ENCODE measurements at places on chromosomes 1 and 21.

- no peak for DNase-seq
These were observed 427 bp downstream of the AKR7A2 start for GRCh38 chr1:19311503-19311930.

DNA sequence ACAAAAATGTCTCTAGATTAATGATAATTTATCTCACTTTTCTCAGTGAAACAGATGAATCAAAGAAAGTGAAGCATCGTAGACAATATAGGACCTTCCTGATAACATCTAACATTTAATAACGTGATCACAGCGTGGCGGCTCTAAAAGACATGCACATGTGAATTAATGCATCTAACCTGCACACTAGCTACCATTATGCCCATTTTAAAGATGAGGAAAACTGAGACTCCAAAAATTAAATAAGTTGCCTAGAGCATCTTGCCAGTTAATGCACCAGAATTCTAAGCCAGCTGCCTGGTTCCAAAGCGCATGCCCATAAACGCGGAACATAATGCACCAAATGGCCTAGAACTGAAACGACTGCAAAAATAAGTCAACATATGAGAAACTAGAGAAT is 23.5 kb downstream of the ERG start:
- DNase-seq = no peak

- DNase-seq = no peak
These were observed 575.7 kb upstream of the ZP4 start for GRCh38 chr1:238466459-238466858.

GRCh38 chr1:41357451-41358101 is 3.7 kb upstream of the FOXO6 start:
- DNase-seq = no peak

DNA sequence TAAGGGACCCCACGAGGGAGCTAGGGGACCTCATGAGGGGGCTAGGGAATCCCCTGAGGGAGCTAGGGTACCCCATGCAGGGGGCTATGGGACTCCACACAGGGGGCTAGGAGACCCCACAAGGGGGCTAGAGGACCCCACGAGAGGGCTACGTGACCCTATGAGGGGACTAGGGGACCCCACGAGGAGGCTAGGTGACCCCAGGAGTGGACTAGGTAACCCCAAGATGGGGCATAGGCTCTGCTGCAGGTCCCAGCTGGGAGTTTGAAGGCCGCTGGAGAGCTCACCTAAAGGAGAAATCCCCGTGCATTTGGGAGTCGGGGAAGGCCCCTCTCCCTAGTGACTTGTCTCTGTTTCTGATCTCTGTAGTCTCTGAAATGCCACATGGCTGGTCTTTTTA is 50.0 kb upstream of the DMRTB1 start:
- no peak for DNase-seq

DNA sequence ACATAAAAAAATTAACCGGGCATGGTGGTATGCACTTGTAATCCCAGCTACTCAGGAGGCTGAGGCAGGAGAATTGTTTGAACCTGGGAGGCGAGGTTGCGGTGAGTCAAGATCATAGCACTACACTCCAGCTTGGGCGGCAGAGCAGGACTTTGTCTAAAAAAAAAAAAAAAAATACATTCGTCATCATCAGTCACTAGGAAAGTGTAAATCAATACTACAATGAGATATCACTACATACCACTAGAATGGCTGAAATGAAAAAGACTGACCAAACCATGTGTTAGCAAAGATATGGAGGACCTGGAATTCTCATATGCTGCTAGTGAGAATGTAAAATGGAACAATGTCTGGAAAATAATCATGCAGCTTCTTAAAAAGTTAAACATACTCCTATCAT is 9.3 kb downstream of the SPATA45 start:
- no peak for DNase-seq

- DNase-seq = no peak
These were observed 13.0 kb downstream of the RGS1 start for GRCh38 chr1:192588546-192588945.

DNA sequence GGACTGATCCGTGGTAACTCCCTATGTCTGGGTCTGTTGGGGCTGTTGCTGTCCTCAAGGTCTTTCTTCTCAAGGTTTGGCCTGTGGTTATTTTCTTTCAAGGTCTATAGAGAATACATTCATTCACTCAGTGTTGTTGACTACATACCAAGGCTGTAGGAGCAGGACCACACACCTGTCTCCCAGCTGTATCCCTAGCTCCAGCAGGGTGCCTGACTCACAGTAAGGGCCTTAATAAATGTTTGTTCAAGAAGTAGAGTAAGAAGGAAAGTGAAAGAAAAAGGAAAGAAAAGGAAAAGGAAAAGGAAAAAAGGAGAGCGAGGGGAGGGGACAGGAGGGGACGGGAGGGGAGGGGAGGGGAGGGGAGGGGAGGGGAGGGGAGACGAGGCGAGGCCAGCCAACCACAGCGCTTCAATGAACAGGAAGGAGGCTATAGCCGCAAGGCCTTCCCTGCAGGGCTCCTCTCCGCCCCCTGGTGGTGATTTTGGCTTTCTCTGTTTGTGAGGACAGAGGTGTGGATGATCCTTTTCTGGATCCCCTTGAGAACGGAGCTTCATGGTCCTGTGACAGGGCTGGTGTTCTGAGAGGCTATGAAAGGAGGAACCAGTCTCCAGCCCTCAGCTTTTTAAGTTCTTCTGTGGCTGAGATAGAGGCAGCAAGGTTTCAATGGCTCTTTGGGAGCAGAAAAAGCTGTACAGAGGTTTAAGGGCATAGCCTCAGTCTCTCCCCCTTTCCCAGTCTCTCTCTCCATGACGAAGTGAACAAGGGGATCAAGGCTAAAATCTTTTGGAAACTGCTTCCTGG is 30.6 kb upstream of the LCE5A start:
- DNase-seq = no peak

DNA sequence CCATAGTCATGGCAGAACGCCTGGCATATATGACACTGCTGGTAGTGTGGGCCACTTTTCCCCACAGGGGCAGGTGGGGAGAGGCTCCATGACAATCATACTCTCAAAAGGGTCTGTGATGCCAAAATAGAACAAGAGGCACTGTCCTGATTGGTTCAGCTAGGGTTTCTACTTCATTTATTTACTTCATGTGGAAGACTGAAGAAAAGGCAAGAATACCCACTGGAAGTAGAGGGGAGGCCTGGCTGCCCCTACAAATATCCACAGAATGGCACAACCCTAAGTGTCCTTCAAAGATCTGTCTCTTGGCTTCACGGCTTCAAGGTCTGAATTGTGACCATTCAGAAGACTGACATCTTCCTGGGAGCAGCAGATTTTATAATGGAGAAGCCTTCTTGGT is 4.5 kb upstream of the SFT2D2 start:
- no peak for DNase-seq

DNA sequence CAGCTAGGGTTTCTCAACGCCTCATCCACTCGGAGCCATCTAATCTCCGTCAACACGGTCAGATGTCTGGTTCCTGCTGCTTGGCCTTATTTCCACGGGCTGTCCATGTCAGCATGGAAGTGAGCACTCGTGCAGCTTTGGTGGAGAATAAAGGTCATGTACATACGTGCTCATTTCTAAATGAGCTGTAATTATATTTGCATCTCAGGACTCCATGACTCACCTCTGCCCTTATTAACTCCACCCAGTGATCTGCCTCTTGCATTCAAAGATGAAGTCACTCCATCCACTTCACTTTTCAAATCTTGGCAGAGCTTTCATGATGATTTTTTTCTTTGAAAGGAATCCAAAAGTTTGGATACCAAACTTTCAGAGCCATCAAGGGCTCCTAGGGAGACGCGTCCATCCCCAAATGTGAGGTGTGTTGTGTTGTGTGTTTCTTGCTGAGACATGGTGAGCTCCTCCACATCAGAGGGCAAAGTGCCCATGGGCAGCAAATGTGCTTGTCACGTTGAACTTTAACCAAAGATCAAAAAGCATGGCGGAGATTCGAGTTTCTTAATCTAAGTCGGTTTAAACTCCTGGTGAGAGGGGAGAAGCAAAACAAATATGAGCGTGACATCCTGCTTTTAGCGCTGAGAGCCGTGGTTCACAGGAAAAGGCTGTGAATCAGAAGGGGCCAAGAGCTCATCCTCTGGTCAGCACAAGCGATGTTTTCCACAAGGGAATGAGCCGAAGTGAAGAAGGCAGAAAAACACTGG is 68.6 kb upstream of the ERRFI1 start:
- no peak for DNase-seq

DNA sequence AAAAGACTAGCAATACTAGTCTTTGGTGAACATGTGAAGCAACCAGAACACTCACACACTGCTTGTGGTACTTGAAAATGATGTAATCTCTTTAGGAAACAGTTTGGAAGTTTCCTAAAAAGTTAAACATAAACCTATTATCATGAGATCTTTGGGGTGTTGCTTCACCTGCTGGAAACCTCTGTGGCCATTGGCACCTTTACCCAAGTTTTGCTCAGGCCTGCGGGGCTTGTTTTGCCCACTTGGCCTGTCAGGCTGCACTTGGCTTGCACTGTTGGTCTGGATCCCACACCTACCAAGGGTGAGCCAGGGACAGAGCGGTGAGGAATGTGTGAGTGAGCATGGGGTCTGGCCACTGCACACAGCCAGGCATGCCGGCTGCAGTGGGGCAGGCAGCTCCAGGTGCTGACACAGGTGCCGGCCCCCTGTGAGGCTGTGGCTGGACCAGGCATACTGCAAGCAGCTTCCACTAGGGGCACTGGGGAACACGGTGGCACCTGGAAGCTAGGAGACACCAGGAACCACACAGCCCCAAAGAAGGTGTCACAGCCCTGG is 14.4 kb upstream of the FNBP1L start:
- DNase-seq = no peak

- no peak for DNase-seq
These were observed 13.6 kb upstream of the LRP8 start for GRCh38 chr1:53341521-53341895.

GRCh38 chr1:33130297-33130696 is 49.3 kb downstream of the AZIN2 start:
- no peak for DNase-seq

- no peak for DNase-seq
These were observed 59.4 kb upstream of the LRRC8B start for GRCh38 chr1:89465201-89465600.

DNA sequence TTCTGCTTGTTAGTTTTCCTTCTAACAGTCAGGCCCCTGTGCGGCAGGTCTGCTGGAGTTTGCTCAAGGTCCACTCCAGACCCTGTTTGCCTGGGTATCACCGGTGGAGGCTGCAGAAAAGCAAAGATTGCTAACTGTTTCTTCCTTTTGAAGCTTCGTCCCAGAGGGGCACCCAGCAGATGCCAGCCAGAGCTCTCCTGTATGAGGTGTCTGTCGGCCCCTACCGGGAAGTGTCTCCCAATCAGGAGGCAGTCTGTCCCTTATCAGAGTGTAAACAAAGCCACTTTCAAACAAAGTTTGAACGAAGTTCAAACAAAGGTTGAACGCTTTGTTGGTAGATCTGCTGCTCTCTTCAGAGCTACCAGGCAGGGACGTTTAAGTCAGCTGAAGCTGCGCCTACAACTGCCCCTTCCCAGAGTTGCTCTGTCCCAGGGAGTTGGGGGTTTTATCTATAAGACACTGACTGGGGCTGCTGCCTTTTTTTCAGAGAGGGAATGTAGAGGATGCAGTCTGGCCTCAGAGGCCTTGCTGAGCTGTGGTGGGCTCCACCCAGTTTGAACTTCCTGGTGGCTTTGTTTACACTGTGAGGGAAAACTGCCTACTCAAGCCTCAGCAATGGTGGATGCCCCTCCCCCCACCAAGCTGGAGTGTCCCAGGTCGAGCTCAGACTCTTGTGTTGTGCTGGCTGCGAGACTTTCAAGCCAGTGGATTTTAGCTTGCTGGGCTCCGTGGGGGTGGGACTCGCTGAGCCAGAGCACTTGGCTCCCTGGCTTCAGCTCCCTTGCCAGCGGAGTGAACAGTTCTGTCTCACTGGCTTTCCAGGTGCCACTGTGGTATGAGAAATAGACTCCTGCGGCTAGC is 401.8 kb downstream of the SRGAP2C start:
- DNase-seq = no peak

DNA sequence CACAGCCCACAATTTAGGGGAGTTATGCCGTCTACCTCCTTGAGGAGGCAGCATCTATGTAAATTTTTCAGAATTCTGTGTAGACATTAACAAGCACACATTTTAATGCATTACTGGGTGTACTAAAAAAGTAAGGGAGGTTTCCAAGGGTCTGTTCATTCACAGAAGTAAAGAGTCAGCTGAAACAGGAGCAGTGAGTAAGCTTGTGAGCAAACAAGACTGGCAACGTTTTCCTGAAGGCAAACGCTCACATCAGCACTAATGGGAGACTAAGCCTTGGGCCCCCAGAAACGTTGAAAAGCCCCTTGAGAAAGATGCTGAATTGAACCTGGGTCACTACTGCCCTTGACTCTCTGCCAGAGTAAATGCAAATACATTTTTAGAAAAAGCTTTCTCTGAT is 25.7 kb downstream of the RPRD2 start:
- no peak for DNase-seq

GRCh38 chr1:71222668-71223067 is 141.8 kb upstream of the ZRANB2 start:
- DNase-seq = no peak

DNA sequence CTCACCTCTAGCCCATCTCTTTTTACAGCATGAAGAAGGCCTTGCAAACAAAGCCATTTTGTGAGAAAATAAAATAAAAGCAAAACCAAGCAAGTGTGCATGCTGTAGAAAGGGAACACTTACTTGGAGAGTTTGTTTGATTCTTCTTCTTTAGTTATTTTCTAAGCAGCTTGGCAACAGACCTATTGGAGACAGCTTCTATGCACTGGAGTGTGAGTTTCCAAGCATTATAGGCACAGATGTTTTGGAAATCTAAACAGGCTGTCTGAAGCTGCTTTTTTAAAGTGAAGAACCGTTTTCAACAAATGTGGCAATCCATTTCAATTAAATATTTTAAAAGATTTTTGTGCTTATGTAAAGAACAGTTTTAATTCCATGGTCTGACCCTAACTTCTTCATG is 76.6 kb downstream of the NGF start:
- DNase-seq = no peak

DNA sequence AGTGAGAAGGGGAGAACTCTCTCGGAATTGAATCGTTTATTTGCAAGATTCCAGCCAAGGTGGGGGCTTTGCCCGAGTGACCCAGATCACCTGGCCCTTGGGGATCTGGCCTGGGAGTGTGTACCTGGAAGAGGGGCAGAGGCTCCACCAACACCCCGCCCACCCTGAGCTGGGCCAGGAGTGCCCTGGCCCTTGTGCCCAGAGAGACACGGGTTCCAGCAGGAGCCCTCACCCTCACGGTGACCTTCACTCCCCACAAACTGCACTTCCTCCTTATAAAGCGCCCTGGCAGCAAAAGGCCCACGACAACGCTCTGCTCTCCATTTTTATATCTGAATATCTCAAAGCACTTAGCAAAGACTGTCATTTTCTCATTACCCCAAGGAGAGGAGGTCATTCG is 16.6 kb downstream of the CASZ1 start:
- no peak for DNase-seq

- no peak for DNase-seq
These were observed 421 bp upstream of the LCE3A start for GRCh38 chr1:152623203-152623844.

DNA sequence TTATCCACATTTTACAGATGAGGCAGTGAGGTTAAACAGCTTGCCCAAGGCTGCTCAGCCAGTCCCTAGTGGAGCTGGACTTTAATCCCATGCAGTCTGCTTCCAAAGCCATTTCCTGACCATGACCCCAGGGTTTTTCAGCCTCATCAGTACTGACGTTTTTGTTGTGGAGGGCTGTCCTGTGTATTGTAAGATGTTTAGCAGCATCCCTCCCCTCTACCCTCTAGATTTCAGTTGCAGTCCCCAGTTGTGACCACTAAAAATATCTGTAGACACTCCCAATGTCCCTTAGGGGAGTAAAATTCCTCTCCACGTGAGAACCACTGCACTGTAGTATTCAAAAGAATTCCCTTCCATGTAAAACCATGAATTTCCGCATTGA is 30.2 kb upstream of the C1orf105 start:
- no peak for DNase-seq
